Stimulated activated CD4-positive, alpha-beta T cell treated with anti-CD3 and anti-CD28 coated beads, TNF-alpha, amount 100 ng/mL, for 1 hour (primary cell): ENCODE measurements at places on chromosomes 5 and 9.

DNA sequence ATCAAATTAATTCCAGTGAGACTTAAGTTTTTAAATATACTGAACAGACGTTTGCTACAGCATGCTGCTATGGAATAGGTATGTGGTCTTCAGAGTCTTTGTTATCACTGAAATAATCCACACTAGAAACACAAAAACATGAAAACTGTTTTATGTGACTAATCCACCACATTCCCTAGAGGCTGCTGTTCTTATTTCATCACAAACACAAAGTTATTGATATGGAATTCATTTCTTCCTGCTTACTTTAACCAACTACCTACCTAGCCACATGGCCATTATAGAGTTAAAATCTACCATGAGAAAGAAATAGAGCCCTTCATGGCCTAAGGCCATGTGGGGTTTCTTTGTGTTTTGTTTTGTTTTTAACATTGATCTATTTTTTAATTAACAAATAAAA is 232.3 kb upstream of the PTGER4 start:
- no peak for DNase-seq

DNA sequence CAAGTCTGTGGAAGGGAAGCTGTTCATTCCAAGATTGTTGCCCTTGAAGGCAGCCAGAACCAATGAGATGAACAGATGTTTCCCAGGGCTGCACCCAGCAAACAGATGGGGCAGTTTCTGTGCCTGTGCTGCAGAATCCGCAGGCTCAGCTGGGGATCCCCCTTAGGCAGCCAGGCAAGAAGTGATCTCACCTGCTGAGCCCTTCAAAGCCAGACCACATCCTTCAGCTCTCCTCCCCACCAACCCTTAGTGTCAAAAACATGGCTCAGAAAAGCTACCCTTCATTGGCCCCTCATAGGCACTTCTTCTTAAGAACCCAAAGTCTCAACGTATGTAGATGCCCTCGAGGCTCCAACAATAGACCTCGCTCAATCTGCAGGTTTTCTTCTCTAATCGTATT is 626.7 kb downstream of the CCDC171 start:
- DNase-seq: no peak

DNA sequence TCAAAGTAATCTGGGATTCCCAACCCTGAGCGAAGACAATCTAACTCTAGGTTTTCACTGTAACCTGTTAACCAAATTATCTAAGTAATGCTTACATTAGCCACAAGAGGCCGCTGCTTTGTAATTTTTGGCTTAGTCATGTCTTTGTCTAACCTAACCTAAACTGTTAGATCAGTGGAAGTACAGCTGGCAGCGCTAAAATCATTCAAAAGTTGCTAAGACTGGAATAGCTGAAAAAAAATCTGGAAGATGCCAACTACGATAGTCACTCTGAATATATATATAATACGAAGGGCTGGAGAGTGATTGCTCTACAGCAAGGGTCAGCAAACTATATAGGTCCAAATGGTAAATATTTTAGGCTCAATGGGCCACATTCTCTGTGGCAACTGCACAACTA is 60.2 kb downstream of the FBXO38 start:
- DNase-seq: no peak

DNA sequence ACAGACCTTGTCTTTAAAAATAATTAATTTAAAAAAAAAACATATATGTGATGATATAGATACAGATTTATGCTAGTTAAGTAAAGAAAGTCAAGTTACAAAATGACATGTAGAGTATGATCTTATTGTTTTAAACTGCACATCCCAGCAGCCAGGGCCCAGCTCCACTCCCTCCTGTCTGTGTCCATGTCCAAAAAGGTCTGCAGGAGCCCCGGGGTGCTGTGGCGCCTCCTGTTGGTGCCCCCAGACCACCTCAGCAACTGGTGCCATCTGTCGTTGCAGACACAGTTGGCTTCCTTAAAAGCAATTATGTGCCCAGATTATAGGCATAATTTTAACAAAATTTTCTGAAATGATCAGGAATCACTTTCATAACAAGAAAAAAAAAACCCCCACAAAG is 33.3 kb downstream of the IPPK start:
- DNase-seq: no peak

GRCh38 chr9:20640331-20641187 is 18.3 kb upstream of the MLLT3 start:
- peak; percentile 56 for DNase-seq

GRCh38 chr9:72601615-72602014 is 80.2 kb downstream of the TMC1 start:
- DNase-seq: no peak

DNA sequence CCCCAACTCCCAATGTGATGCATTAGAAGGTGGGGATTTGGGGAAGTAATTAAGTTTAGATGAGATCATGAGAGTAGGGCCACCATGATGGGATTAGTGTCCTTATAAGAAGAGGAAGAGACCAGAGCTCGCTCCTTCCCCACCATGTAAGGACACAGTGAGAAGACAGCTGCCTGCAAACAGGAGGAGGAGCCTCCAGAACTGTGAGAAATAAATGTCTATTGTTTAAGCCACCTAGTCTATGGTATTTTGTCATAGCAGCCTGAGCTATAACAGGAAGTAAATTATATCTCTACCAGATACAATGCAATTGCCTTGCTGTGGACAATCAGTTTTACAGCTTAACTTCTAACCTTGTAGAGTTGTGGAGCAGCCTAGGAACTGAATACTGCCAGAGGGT is 58.0 kb downstream of the ANKRD33B start:
- DNase-seq: no peak

GRCh38 chr9:20770947-20771346 is 86.9 kb downstream of the FOCAD start:
- no peak for DNase-seq

GRCh38 chr5:54902791-54903473 is 82.5 kb downstream of the ESM1 start:
- DNase-seq: no peak

- DNase-seq: no peak
These were observed 77.7 kb downstream of the STK10 start for GRCh38 chr5:172110260-172110815.

GRCh38 chr5:1330847-1331831 is 13.8 kb downstream of the CLPTM1L start:
- DNase-seq: no peak

- no peak for DNase-seq
These were observed 55.9 kb downstream of the UGCG start for GRCh38 chr9:111952559-111952958.

- DNase-seq: no peak
These were observed 191.5 kb downstream of the ROR2 start for GRCh38 chr9:91758491-91758981.

- DNase-seq: no peak
These were observed 186.0 kb downstream of the TENT4A start for GRCh38 chr5:6899221-6899620.

DNA sequence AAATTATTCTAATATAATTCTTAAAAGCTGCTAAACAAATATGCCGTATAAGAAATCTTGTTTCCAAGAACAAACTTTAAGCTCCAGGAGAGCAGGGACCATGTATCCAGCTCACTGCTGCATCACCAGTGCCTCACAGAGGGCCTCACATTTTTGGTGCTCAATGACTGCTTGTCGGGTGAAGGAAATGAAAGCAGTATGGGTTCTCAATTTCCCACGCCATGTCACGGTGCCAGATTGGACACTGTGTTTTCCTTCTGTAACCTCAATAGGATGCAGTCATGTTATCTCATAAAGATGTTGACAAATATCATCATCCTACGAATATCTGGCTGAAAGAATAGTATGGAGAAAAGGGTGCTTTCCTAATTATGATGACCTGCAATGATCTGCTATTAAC is 64.7 kb downstream of the POU5F2 start:
- DNase-seq: no peak

GRCh38 chr5:6280425-6281100 is 97.8 kb downstream of the MED10 start:
- no peak for DNase-seq

DNA sequence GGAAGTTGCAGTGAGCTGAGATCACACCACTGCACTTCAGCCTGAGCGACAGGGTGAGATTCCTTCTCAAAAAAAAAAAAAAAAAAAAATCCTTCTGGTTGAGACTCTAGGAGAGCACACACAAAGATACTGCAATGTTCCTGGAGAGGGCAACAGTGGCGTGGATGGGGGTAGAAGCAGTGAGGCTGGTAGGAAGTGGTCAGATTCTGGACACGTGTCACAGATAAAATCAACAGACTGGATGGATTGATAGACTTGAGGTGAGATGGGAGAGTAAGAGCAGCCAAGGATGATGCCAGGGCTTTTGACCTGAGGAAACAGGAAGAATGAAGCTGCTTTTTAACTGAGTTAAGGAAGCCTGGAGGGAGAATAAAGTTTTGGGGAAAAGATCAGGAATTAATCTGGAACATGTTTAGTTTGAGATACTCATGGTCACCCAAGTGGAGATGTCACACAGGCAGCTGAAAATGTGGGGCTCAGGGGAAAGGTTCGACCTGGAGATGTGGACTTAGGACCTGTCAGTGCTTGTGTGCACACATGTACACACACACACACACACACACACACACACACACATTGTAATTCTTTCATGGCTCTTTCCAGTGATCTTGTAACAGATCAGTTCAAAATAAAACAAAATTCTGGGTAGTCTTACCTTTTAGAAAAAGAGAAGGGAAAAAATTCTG is 88.1 kb downstream of the FANCC start:
- no peak for DNase-seq

GRCh38 chr5:35371951-35372426 is 141.7 kb upstream of the PRLR start:
- no peak for DNase-seq

DNA sequence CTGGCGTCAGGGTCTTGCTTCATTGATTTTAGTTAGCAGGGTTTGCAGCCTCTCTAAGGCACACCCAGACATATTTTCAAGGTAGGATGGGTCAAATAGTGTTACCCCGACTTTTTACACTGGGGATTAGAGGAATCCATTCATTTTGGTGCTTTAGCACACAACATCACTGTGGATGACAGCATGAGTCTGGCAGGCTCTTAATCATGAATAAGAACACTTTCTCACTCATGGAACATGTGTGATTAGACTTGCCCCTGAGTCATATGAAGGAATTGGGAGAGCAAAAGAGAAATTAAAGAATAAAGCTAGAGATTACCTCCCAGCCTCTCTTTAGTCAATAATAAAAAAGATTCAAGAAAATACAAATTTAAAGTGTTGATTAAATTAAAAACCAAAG is 175.6 kb downstream of the SEMA5A start:
- DNase-seq: no peak

- no peak for DNase-seq
These were observed 41.5 kb downstream of the SH3PXD2B start for GRCh38 chr5:172412724-172413286.

GRCh38 chr9:24245988-24246387 is 299.7 kb downstream of the IZUMO3 start:
- no peak for DNase-seq

- no peak for DNase-seq
These were observed 238.0 kb downstream of the DMAC1 start for GRCh38 chr9:7561527-7562080.

- DNase-seq: no peak
These were observed 37.4 kb downstream of the WWC1 start for GRCh38 chr5:168328814-168329213.

- no peak for DNase-seq
These were observed 5.6 kb upstream of the NR5A1 start for GRCh38 chr9:124512806-124513204.

DNA sequence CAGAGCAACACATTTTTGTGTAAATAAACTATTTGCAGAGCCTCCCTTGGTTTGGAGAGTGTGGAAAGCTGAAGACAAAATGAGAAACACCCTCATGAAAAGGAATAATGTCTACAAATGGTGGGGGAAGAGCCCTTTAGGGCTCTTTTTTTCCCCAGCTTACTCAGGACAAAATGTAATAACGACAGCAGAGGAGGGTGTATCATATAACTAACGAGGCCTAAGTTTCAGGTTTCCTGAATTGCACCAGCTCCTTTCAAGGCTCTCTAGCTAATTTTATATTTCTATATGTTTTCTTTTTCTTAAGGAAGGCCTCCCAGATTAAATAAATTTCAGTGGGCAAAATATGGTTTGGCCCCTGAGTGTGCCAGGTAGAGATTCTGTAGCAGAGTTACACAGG is 116.3 kb downstream of the FEM1C start:
- no peak for DNase-seq

GRCh38 chr5:139645430-139645871 is 2.7 kb upstream of the CXXC5 start:
- no peak for DNase-seq

DNA sequence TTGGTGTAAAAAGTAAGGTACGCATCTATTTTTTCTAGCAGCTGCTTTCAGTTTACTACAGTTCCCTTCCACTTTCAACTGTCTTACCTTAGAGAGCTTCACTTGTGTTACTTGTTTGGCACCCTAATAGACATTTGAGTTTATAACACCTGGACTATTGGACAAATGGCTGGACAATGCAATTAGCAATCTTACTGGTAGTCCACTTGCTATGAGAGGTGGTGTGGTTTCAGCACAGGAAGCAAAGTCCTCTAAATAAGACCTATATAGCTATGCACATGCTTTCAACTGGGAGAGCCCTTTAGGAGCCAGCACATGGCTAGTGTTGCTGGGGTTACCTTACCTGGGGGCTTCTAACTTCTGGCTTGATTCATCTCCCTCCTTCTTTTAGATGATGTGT is 119.6 kb upstream of the RANBP3L start:
- DNase-seq: no peak

GRCh38 chr9:94656200-94656599 is 16.9 kb upstream of the FBP1 start:
- DNase-seq: no peak

DNA sequence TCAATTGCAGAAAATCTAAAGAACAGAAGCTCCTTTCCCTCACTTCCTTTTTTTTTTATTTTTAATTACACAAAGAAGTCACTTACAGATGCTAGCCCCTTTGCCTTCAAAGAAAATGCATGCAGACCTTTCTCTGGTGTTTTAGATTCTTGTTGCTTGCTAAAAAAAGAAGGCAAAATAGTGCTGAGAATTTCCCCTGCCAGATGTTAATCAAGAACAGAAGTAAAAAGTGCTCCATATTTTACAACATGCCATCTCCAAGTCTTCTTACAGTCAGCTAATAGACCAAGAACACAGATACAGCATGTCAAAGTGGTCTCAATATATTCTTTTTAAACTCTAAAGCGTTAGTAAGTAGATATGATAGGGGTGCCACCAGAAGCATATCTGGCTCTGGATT is 142.8 kb upstream of the RGMB start:
- DNase-seq: no peak

DNA sequence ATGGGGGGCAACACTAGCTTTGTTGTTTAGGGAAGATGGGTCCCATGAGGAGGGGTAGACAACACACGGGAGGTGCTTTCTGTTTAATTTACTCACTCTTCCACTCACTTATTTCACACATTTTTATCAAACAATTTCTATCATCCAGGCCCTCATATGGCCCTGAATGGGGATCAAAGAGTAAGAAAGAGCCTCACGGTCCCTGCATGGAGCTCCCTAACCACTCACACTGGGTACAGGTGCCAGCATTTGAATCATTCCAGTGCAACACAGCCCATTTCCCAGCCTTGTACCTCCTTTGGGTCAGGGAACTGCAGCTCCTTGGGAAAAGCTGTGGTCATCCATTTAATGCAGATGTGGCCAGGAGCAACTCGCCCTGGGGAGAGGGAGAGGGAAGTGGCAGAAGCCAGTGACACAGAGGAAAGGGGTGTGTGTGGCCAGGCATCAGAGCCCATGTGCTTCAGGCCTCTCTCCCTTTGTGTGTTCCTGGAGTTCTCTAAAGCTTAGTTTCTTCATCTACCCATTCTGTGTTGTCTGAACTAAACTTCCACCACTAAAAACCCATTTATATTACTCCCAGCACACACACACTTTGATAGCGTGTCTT is 185.4 kb downstream of the PJA2 start:
- no peak for DNase-seq
